ENCODE measurements at places on chromosomes 1 and 21.

GRCh38 chr21:42387164-42387563, 8.7 kb downstream of the TMPRSS3 start:
- DNase-seq = no peak

- DNase-seq = no peak
Observed at GRCh38 chr1:2135441-2135841, 59.1 kb downstream of the FAAP20 start.

DNA sequence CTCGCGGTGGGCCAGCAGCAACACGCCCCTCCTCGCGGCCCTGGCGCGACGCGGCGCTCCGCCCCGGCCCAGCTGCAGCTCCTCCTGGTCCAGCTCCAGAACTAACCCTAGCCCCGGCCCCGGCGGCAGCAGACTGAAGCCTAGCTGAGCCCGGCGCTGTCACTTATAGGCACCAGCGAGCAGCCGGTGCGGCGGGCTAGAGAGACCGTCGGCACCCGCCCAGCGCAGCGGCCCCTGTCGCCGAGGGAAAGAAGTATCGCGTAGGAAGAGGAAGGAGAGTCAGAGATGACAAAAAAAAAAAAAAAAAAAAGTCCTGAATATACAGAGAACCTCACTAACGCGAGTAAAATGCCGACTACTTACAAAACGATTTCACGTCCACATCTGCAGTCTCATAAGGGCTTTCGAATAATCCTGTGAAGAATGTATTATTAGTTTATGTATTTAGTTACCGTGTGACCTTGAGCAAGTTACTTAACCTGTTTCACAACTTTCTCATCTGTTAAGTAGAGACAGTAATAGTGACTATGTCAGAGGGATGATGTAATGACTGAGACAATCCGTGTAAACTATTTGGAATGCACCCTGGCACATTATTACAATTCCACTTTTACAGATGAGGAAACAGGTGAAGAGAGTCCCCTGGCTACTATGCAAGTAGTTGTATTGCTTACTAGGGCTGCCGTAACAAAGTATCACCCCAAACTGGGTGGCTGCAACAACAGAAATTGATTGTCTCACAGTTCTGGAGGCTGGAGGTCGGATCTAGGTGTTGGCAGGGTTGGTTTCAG, at the start of gene SLC9A1:
SLC9A1 (minus strand) TSS at position 135 of the 791 bp plus-strand sequence. CDS start 791 bp downstream, outside the sequence.
- peak; percentile 87 for DNase-seq

DNA sequence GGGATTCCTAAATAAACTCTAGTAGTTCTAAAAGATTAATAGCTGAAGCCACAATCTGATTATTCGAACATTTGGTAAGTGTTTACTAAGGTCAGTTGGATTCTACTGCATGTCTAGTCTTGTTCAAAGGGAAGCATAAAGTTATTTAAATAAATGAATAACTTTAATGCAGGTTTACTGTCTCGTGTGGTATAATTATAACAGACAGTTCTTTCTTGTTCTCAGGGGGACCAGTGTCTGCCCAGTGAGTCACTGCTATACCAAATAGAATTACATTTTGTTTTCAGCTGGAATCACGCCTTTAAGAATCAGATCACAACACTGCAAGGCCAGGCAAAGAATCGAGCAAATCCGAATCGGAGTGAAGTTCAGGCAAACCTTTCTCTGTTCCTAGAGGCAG, 45.1 kb downstream of the SMG7 start:
- no peak for DNase-seq

- no peak for DNase-seq
Observed at GRCh38 chr1:84525779-84526178, 19.4 kb upstream of the GNG5 start.

DNA sequence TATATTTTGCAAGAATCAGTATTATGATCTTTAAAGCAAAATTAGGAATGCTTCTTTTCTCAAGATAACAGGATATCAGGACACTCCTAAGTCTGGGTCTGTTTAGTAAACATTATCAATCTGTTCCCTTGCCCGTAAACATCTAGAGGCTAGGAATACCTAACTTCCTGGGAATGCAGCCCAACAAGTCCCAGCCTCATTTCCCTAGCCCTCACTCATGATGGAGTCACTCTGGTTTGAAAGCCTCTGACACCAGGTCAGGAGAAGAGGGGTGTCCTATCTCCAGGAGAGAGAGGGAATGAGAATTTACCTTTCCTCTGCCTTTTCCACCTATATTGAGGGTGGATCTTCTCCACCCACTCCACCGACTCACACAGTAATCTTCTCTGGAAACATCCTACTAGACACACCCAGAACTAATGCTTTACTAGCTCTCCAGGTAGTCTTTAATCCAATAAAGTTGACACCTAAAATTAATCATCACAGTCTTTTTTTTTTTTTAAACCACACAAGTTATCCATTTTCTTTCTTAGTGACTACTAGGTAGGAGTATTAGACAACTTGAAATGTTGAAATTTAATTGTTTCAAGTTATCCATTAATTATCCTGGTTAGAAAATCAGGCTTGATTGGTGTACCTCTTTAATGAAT, 659.3 kb downstream of the USP25 start:
- DNase-seq = no peak

DNA sequence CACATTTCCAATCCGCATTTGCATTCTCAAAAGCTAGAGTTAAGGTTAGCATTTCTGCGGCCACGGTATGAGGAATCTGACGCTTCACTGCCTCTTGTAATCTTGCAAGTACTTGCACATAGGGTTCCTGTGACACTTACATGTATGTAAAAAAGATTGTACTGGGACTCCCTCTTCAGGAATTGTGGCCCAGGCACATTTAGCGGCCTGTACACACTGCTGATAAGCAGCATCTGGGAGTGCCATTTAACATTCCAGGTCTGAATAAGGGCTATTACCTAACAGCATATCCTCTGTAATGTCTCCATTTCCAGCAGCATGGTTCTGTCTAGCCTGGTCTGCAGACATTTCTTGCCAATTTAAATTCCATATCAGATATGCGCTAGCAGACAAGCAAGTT, 75.7 kb downstream of the AXDND1 start:
- no peak for DNase-seq

- no peak for DNase-seq
Observed at GRCh38 chr1:208085655-208086515, 158.3 kb downstream of the PLXNA2 start.

DNA sequence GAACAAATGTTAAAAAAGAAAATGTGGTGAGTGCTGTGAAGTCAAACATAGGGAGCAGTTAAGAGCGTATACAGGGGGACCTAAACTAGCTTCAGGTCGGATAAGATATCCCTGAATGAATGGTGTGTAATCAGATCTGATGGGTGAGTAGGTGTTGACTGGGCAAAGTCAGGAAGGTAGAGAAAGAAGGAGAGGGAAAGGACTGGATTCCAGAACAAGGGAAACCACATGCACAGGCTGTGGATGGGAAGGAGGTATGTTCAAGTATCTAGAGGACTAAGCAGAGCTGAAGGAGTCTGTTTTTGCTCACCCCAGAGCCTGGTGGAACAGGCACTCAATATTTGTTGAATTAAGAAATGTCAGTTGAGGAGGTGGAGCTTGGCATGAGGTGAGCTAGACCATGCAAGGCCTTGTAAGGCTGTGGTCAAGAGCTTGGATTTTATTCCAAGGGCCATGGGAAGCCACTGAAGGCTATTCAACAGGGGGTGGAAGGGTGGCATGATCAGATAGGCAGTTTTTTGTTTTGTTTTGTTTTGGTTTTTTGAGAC, 27.4 kb downstream of the MAP7D1 start:
- DNase-seq = no peak

DNA sequence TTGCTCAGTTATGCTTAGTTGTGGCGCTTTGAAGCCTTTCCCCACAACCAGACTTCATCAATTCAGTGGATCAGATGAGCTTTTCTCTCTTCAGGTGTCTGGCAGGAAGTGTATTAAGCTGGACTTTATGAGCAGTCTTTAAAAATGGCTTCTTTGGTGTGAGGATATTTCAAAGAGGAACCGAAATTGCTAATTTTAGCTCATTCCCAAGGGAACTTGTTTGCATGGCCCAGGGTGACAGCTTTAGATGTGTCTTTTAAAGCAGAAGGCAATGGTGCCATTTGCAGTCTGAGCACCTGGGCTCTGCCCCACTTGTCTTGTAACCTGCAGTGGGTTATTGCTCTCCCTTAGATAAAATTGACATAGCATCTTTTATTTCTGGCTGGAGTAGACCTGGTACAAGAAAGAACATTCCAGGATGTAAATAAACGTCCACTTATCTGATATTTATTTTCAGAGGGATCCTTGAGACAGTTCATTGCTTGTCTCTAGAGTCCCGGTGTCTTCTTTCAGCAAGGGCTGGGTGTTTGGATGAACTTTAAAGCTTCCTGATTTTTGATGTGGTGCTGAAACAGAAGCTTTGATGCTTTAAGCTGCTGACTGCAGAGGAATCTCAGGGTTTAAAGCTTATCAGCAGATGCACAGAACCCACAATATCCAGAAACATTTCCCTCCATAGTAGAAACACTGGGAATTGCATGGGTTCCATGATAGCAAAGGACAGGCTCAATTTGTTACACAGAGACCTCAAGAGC, 241.7 kb downstream of the ADGRL2 start:
- no peak for DNase-seq

GRCh38 chr1:61501971-61502916, 222.7 kb downstream of the TM2D1 start:
- DNase-seq = no peak
